ENCODE measurements at places on chromosomes 1 and 21.
A peak's percentile ranks its signal among the peaks of the same experiment; 100 is the strongest.

GRCh38 chr1:54798769-54799641 lies 2.1 kb downstream of the TTC22 start:
- DNase-seq, result peak; percentile 10

DNA sequence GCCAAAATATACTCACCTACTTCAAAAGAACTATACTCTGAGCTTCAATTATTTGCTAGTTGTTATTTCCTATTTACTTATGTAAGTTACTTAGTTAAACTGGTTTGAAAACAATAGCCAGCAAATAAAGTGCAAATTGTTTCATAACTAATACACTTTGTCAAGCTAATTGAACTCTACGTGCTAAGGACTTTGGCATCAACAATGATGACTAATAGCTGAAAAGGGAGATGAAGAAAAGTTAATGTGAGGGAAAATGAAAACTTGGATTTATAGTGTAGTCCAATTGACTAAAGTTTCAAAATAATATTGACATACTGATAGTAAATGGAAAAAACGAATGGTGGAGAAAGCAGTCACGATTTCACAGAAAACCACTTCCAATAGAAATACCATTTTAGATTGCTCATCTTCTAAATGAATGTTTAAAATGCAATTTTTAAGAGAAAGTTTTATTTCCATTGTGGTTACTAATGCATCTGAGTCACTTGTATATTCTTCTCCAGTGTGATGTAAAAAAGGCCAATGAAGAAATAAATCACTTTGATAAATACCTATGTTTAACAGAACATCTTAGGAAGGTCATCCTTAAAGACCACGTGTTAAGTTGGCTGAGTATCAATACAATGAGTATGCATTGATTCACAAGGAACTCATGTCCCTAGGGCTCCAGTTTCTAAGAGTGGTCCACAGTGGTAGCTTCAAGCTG lies 455.2 kb downstream of the LTN1 start:
- no peak for DNase-seq

DNA sequence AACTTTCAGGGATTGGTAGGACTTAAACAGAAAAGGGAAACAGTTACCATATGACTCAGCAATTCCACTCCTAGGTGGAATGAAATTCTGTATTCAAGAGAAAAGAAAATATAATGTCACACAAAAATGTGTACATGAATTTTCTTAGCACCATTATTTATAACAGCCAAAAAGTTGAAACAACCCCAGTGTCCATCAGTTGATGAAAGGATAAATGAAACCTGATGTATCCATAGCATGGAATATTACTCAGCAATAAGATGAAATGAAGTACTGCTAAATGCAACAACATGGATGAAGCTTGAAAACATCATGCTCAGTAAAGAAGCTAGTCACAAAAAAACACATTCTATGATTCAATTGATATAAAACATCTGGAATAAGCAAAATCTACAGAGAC lies 15.5 kb downstream of the EEIG2 start:
- no peak for DNase-seq

- no peak for DNase-seq
Measured at GRCh38 chr1:30851286-30851685, 57.3 kb downstream of the SDC3 start.

DNA sequence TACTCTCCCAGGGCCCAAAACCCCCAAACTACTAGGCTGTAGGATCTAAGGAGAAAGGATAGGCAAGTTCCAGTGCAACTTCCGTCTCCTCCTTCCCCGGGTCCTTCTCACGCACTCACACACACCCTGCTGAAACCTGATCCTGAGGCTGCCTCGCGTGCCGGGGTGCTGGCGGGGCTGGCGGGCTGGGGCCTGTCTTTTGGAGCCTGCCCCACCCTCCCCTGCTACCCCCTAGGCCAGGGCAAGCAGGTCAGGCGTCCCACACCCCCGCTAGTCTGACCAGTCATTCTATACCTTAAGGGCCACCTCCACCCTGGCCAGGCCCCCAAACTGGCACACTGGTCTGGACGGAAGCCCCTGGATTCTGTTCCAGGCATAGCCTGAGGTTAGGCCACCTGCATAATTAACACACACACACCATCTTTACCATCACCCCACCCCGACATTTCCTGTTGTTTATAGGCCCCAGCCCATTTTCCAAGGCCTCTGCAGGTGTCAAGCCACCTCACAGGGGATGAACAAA lies 48.3 kb upstream of the ARTN start:
- DNase-seq, result no peak

- DNase-seq, result no peak
Measured at GRCh38 chr1:61274939-61275338, 192.6 kb downstream of the NFIA start.

DNA sequence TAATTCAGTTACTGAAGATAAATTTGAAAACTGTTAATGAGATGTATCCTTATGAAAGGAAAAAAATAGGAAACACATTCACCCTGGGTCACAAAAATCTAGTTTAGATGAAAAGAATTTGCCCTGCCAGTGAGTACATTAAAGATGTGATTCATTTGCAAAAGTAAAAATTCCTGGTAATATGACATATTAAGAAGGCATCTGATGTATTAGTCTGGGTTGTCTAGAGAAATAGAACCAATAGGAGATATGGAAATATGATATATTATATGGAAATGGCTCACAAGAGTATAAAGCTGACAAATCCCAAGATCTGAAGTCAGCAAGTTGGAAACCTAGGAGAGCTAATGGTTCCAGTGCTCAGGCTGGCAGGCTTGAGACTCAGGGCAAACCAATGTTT lies 153.8 kb downstream of the MRPL39 start:
- no peak for DNase-seq

- no peak for DNase-seq
Measured at GRCh38 chr1:169788402-169788801, 6.3 kb downstream of the METTL18 start.

- no peak for DNase-seq
Measured at GRCh38 chr1:9689971-9690381, 38.4 kb downstream of the PIK3CD start.

GRCh38 chr1:5906116-5906515 lies 86.1 kb downstream of the NPHP4 start:
- DNase-seq, result no peak

- DNase-seq, result no peak
Measured at GRCh38 chr1:225406976-225407725, 20.7 kb downstream of the LBR start.

- DNase-seq, result no peak
Measured at GRCh38 chr1:20887246-20887645, 100.1 kb upstream of the HP1BP3 start.

GRCh38 chr1:115138271-115138670 lies 49.0 kb upstream of the TSPAN2 start:
- no peak for DNase-seq

DNA sequence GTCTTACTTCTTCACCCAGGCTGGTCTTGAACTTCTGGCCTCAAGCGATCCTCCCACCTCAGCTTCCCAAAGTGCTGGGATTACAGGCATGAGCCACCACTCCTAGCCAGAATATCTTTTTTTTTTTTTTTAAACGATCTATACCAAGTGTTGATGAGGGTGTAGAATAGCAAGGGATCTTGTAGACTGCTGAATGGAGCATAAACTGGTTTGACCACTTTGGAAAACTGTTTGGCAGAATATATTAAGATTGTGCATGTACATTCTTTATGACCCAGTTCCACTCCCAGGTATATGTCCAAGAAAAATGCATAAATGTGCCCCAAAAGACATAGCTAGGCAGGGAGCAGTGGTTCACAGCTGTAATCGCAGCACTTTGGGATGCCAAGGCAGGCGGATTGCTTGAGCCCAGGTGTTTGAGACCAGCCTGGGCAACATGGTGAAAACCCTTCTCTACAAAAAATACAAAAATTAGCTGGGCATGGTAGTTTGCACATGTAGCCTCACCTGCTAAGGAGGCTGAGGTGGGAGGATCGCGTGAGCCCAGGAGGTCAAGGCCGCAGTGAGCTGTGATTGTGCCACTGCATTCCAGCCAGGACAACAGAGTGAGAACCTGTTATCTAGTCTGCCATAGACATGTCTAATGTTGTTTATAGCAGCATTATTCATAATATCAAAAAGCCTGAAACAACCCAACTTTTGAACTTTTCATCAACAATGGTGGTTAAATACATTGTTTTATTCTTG lies 184.0 kb downstream of the VPS13D start:
- DNase-seq, result no peak

DNA sequence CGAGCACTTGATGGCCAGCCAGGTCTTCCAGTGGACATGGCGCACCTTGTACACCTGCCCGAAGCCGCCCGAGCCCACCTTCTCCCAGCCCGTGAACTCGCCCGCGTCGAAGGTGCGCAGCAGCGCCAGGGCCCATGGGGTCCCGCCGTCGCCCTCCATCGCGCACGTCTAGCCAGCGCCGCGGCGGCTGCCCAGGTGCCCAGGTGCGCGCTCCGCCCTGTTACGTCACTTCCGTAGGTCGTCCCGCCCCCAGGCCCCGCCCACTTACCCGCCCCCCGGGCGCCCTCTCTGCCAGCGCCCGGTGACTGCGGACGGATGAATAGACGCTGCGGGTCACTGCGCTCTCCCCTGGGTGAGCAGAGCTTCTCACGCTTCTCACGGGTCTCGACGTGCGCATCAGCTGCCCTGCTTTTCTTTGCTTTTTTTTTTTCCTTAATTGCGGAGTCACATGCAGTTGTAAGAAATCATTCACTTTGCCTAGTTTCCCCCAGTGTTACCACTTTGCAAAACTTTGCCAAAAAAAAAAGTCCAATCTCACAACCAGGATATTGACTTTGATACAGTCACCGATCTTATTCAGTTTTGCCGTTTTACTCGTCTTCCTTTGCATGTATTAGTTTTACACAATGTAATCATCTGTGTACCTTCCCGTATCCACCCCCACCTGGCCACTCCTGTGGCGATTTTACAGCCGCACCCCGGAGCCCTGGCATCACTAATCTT lies at the start of gene RIPK4:
TSS of gene RIPK4 (minus strand) at position 170 of the 723 bp plus-strand sequence. CDS start at position 159, 11 bp downstream.
- DNase-seq, result peak; percentile 35

- no peak for DNase-seq
Measured at GRCh38 chr21:30193201-30193600, 22.7 kb downstream of the CLDN8 start.

DNA sequence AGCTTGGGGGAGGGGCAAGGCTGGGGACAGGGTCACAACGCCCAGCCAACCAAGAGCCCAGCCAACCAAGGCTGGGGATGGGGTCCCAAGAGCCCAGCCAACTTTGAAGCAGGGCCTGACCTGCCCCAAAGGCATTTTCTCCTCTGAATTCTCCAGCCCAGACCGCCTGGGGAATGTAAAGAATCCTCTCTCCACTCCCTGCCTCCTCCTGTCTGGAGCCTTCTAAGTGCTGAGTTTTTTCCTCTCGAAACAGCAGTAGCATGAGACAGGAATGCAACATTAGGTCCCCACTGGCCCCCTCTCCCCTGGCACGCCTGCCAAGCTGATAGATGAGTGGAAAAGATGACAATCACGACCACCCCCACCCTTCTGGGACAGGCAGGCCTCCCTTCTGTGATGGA lies 17.0 kb downstream of the C1orf198 start:
- no peak for DNase-seq

DNA sequence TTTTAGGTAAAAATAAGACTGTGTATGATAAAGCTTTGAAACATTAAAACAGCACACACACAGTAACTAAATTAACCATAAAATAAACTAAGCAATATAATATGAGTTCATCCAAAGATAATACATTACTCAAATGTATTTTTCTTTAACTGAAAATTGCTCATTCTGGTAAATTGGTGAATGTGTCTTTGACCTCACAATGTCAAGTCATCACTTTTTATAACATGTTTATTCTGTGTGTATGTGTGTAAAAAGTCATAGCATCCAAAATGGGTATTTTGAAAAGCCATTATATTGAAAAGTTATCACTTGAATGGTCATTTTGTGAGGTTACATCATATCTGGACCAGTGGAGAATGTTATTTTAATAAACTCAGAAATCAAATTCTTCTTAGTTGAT lies 724.6 kb downstream of the ADGRL2 start:
- DNase-seq, result no peak

GRCh38 chr1:61120246-61120840 lies 38.0 kb downstream of the NFIA start:
- DNase-seq, result no peak

DNA sequence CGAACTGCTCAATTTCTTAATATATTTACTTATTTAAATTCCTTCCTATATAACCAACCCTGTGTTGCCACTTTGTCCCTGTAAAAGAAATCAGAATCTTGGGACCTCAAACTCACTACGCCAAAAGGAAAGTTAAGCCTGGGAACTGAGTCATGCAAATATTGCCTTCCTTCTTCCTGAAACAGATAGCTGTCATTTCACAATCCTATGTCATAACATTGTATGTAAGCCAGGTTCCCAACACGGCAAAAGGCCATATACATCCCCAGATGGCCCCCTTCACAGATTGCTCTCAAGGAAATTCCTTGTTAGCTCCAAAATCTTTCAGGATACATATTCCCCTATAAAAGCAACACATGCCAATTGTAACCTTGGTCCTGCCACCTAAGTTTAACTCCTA lies 39.7 kb downstream of the C21orf91 start:
- DNase-seq, result no peak

GRCh38 chr1:64062941-64063581 lies 140.4 kb upstream of the UBE2U start:
- DNase-seq, result no peak

DNA sequence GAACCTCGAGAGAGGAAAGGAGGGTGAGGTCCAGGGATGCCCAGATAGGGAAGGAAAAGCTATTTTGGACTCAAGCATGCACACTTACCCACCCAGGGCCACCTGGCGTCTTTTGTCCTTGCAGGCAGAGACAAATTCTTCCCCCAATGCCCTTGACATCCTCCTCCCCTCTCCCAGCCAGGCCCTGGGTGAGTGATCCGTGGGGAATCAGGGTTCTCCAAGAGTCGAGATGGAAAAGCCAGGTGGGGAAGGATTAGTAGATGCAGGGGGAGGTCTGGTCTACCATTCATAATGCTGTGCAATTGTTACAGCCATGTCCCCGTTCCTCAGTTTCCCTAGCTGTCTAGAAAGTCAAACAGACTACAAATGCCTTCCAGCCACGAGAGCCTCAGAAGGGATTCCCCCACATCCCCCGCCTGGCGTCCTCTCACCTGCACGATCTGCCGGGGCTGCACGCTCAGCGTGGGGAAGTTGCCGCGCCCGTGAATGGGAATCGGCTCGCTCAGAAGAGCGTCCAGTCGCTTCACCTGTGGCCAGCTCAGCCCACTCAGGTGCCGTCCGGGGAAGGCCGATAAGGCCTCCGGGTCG lies 580 bp downstream of the TENT5B start:
- no peak for DNase-seq

GRCh38 chr1:211543025-211543424 lies 35.9 kb downstream of the SLC30A1 start:
- no peak for DNase-seq

All from stimulated activated CD4-positive, alpha-beta T cell treated with anti-CD3 and anti-CD28 coated beads, Interleukin-15, amount 100 ng/mL, for 1 hour (primary cell).